ENCODE measurements at places on chromosomes 2 and 18. TPM values are rescaled to one million over a fixed set of nuclear protein-coding genes. Genes with fewer than 3 reads are reported as not detected.

- no peak for DNase-seq
- H3K27ac ChIP-seq: no peak overlapping the region
- H3K4me3 ChIP-seq: no peak overlapping the region
Observed at GRCh38 chr2:134052173-134052572, 201.7 kb upstream of the MGAT5 start.

TTL gene
- total RNA-seq: 20.2 TPM

CCDC102B gene
- total RNA-seq: 7.0 TPM

GRCh38 chr2:44952143-44952805 is 10.8 kb downstream of the SIX3 start:
- no peak for DNase-seq
- H3K27ac ChIP-seq: no peak overlapping the region
- H3K4me3 ChIP-seq: no peak overlapping the region
- H3K27me3 ChIP-seq: no peaks in the 10 kb centered on the region
- H3K4me1 ChIP-seq: peaks cover 10% of the 10 kb centered on the region
- H3K36me3 ChIP-seq: no peaks in the 10 kb centered on the region

GRCh38 chr2:85768713-85769112 is 14.9 kb downstream of the ATOH8 start:
- H3K27me3 ChIP-seq: no peaks in the 10 kb centered on the region
- no peak overlapping the region for H3K27ac ChIP-seq
- peaks cover 38% of the 10 kb centered on the region for H3K4me1 ChIP-seq

GRCh38 chr2:67994716-67995115 is 68.1 kb downstream of the C1D start:
- H3K36me3 ChIP-seq: no peaks in the 10 kb centered on the region
- no peaks in the 10 kb centered on the region for H3K27me3 ChIP-seq
- no peak for DNase-seq

GRCh38 chr18:63963615-63964256 is 6.1 kb upstream of the SERPINB8 start:
- no peaks in the 10 kb centered on the region for H3K36me3 ChIP-seq
- H3K4me3 ChIP-seq: no peak overlapping the region
- no peaks in the 10 kb centered on the region for H3K27me3 ChIP-seq
- H3K27ac ChIP-seq: no peak overlapping the region

SLC11A1 gene
- total RNA-seq: 5.4 TPM

DNA sequence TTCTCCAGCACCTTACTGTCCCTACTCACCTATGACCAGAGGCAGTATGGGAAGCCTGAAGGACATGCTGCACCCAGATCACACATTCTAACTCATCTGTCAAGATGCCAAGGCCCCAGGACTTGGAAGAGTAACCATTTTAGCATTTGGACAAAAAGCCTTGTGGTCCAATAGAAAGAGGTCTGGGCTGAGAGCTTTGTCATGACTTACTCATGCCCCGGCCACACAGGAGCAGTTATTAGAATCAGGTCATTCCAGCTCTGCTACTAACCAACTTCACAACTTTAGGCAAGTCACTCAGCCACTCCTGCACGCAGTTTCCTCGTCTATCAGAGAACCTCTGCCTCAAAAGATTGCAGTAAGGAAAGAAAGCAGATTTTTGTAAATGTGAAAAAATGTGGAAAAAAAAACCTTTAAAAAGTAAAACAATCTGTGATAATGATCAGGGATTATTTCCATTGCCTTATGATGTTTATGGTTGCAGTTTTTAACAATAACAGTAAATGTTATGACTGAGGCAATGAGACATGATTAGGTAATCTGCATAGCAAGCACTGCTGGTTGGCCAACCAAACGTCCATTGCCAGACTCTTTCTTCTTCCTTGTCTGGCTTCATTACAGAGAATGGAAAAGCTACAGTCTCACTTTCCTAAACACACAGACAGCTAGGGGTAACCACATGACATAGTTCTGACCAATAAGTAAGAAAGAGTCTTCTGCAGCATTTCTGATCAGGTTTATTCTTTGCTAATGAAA is 255.4 kb upstream of the CHAC2 start:
- no peak overlapping the region for H3K27ac ChIP-seq
- H3K4me3 ChIP-seq: no peak overlapping the region
- H3K27me3 ChIP-seq: no peaks in the 10 kb centered on the region
- H3K36me3 ChIP-seq: no peaks in the 10 kb centered on the region

DNA sequence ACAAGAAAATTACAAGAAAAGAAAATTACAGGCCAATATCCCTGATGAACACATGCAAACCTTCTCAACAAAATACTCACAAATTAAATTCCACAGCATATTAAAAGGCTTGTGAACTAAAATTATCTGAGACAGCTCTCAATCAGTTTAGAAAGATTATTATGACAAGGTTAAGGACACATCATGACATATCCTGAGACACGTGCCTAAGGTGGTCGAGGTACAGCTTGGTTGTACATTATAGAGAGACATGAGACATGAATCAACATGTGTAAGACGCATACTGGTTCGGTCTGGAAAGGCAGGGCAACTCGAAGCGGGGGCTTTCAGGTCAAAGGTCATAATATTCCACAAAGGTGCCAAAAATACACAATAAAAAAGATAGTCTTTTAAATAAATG is 598.3 kb upstream of the REG3G start:
- no peak overlapping the region for H3K4me3 ChIP-seq
- H3K27me3 ChIP-seq: no peaks in the 10 kb centered on the region
- no peak overlapping the region for H3K27ac ChIP-seq

TUBA3D gene
- total RNA-seq: 11.4 TPM

FAM124B gene
- total RNA-seq: 1.0 TPM

POTEC gene
- total RNA-seq: not detected

TSPYL6 gene
- total RNA-seq: 0.11 TPM

FAP gene
- 2.0 TPM for total RNA-seq

- no peak overlapping the region for H3K27ac ChIP-seq
- no peaks in the 10 kb centered on the region for H3K27me3 ChIP-seq
- H3K4me3 ChIP-seq: no peak overlapping the region
- no peaks in the 10 kb centered on the region for H3K36me3 ChIP-seq
- DNase-seq: no peak
- no peaks in the 10 kb centered on the region for H3K4me1 ChIP-seq
Observed at GRCh38 chr2:173822889-173823542, 142.2 kb downstream of the SP3 start.
